ENCODE measurements at places on chromosomes 12 and 14.

DNA sequence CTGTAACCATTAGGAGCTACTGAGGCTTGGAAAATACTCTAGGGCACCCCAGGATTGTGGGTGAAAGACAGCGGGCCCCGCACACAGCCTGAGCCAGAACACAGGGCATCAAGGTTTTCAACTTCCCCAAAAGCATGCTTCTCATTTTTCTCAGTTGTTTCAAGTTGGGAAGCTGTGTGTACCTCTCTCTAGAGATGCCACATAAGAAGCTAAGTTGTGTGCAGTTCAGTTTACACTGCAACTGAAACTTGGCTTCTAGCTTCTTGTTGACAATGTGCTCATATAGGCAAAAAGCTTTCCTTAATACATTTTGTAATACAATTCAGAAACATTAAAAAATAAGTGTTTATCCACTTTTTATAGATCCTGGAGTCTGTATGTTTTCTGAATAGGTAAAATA, 88.1 kb upstream of the PTPRR start:
- H3K27ac ChIP-seq: no peak overlapping the region
- no peaks in the 10 kb centered on the region for H3K27me3 ChIP-seq
- no peaks in the 10 kb centered on the region for H3K4me1 ChIP-seq
- H3K4me3 ChIP-seq: no peak overlapping the region
- no peak for DNase-seq
- no peaks in the 10 kb centered on the region for H3K36me3 ChIP-seq

- no peak overlapping the region for H3K4me3 ChIP-seq
- no peak for DNase-seq
- no peak overlapping the region for H3K27ac ChIP-seq
- no peaks in the 10 kb centered on the region for H3K27me3 ChIP-seq
Measured at GRCh38 chr12:104340925-104341611, 37.5 kb downstream of the EID3 start.

- no peak overlapping the region for H3K4me3 ChIP-seq
- no peaks in the 10 kb centered on the region for H3K36me3 ChIP-seq
- H3K27me3 ChIP-seq: no peaks in the 10 kb centered on the region
Measured at GRCh38 chr12:63206909-63207308, 55.9 kb upstream of the AVPR1A start.

DNA sequence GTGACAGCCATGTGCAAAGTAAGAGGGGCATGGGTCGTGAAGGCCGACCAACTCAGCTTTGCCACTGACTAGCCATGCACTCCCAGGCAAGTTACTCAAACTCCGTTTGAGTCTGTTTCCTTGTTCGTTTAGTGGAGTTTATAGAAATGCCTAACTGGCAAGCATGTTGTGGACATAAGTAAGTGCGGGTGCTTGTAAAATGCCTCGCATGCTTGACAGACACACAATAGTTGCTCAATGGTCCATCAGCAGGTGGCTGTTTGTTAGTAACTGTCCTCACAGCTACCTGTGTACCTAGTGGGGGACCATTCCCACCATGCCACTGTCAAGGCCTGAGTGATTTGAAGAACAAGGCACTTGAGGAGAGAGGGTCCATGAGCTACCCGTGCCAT, 338.3 kb downstream of the DPF3 start:
- H3K4me3 ChIP-seq: no peak overlapping the region
- DNase-seq: no peak
- no peaks in the 10 kb centered on the region for H3K36me3 ChIP-seq
- H3K4me1 ChIP-seq: peaks cover 33% of the 10 kb centered on the region

DNA sequence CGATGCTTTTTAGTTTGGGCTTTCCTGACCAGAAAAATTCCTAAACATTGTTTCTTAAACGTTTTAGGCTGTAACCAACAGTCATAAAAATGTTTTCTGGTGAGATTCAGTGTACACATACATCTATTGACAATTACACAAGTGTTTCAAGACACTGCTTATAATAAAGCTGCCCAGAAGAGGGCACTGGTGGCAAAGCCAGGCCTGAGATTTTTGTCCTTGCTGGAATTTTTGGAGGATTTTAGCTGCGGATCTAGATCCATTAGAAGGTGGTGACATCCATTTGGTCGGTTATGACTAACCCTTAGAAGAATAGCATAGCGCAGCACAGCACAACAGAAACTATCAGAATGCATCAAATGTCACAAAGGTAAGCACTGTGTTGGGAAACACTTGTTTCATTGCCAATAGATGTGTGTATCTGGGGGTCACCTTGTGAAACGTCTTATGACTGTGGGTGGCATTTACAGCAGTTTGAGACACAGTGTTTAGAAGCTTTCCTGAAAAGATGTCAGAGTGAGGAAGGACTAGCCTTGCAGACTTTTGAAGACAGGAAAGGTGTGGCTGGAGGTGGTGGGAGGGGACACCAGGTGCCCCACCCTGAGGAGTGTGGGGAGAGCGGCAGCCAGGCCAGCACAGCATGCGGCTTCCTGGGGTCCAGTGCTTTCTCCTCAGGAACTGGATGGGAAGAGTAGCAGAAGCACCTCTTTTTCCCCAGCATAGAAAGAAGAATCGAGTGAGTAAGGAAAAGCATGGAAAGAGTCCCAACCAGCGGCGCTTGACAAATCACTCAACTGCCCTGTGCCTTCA, 54.7 kb upstream of the FKBP4 start:
- H3K27ac ChIP-seq: no peak overlapping the region
- peak; percentile 13 for DNase-seq
- no peaks in the 10 kb centered on the region for H3K4me1 ChIP-seq

- H3K4me3 ChIP-seq: no peak overlapping the region
- H3K27me3 ChIP-seq: no peaks in the 10 kb centered on the region
- no peak overlapping the region for H3K27ac ChIP-seq
- DNase-seq: no peak
- no peaks in the 10 kb centered on the region for H3K4me1 ChIP-seq
Measured at GRCh38 chr12:114528766-114529165, 122.8 kb upstream of the TBX5 start.

DNA sequence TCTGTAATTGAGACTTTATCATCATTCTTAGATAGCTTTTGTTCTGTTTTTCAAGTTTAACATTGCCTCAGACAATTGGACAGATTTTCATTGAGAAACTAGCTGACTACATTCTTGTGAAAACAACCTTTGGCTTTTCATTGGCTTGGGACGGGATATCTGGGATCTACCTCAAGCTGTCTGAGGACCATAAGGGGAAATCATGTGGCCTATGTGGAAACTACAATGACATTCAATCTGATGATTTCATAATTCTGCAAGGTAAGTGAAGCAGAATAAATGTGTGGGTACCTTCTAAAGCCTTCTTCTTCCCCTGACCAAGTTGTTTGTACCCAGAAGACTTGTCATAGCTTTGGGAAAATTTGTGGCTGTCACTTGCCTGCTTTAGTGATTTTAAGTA, 133.5 kb downstream of the OTOGL start:
- no peaks in the 10 kb centered on the region for H3K4me1 ChIP-seq
- H3K27ac ChIP-seq: no peak overlapping the region
- H3K27me3 ChIP-seq: no peaks in the 10 kb centered on the region
- no peak overlapping the region for H3K4me3 ChIP-seq
- no peak for DNase-seq

DNA sequence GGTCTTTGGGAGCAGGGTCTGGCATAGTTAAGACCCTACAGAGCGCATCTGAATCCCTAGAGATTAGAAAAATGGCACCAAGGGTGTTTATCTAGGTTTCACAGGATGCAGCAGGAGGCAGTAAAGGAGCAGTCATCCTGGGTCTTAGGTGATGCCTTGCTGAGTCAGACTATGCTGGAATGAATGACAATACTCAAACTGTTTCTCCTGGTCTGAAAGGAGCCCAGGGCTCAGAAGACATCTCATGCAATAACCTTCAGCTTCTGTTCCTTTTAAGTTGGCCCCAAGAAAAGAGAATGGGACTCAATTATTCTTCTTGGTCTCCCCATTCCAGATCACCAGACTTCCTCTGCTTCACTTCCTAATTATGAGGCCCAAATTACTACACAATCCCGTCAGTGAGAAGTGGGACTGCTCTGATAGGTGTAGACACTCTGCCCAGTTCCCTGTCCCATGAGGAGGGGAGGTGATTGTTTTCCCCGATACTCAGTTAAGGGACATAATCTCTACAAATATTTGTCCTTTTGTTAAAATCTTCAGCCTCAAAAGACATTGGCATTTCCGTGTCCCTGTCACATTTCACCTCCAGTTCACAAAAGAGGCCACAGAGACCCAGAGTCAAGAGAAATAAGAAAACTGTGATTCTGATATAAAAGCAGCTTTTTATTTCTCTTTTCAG, 14.8 kb upstream of the APOF start:
- no peak overlapping the region for H3K27ac ChIP-seq
- no peaks in the 10 kb centered on the region for H3K36me3 ChIP-seq
- peaks cover 2% of the 10 kb centered on the region for H3K27me3 ChIP-seq
- no peak overlapping the region for H3K4me3 ChIP-seq
- DNase-seq: no peak

DNA sequence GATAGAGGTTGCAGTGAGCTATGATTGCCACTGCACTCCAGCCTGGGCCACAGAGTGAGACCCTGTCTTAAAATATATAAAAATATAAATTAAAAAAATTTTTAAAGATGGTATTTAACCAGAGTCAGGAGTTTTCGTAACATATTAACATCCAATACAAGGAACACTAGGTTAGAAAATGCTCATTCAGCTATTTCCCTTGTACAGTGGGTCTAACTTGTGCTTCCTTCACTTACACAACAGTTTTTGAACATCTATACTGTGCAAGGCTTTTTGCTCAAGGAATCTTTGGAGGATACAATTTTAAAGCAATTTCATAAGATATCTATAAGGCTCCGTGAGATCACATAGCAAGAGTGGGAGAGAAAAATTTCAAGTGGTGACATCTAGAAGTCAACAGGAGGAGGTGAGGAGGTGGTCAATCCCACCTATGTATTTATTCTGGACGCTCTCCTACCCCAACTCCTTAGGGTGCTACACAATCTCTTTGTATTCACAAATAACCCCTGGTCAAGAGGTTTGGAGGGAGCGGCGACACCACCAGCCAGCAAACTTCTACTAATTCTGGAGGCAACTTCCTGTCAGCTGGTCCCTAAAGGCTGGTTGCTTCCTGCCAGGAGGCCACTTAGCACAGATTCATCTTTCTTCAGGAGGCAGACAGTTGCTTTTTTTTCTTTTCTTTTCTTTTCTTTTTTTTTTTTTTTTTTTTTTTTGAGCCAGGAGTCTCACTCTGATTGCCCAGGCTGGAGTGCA, 22.2 kb downstream of the DUSP16 start:
- H3K4me3 ChIP-seq: no peak overlapping the region
- DNase-seq: no peak
- H3K27me3 ChIP-seq: no peaks in the 10 kb centered on the region
- H3K36me3 ChIP-seq: no peaks in the 10 kb centered on the region

DNA sequence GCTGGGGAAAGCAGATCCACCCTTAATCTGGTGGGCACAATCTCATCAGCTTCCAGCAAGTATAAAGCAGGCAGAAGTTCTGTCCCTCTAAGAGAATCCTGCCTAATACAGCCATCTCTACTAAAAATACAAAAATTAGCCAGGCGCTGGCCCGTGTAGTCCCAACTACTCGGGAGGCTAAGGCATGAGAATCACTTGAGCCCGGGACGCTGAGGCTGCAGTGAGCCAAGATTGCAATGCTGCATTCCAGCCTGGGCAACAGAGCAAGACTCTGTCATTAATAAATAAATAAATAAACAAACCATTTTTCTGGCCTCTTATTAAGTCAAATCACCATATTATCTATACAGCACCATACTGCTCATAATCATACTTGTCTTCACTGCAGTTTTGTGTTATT, 111.2 kb downstream of the MED13L start:
- H3K27me3 ChIP-seq: no peaks in the 10 kb centered on the region
- H3K4me3 ChIP-seq: no peak overlapping the region
- no peak overlapping the region for H3K27ac ChIP-seq
- no peaks in the 10 kb centered on the region for H3K36me3 ChIP-seq
- H3K4me1 ChIP-seq: peaks cover 25% of the 10 kb centered on the region

DNA sequence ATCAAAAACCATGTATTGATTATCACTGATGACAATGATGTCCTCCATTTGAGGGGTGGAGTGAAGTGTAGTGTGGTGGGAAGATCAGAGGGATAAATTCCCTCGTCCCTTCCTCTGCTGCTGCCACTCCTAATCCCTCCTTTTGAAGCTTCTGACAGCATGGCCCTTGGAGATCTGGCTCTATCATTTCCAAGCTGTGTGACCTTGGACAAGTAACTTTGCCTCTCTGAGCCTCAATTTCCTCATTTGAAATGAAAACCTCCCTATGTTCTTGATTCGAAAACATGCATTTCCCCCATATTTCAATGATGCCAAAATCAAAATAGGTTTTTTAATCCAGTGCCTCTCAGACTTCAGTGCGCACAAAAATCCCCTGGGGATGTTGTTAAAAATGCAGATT, 231.6 kb downstream of the RBM19 start:
- H3K4me1 ChIP-seq: no peaks in the 10 kb centered on the region
- no peak overlapping the region for H3K27ac ChIP-seq
- H3K36me3 ChIP-seq: no peaks in the 10 kb centered on the region
- H3K4me3 ChIP-seq: no peak overlapping the region

DNA sequence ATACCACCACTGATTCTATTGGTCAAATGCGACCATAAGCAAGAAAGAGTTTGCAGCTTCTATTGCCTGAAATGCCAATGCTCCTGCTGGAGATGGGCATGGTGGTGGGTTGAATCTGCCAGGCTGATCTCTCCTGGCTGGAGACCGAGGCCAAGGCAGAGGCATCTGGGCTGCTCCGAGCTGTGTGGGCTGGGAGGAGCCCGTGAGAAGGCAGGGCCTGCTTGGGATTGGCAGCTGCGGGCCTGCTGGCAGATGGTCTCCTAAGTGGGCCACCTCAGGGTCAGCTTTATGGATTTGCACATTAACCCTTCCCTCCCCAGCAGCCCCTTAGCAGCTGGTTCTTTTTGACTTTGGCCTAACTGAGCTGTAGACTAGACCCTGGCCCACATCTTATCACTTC, 25.4 kb downstream of the SRRM4 start:
- H3K4me1 ChIP-seq: no peaks in the 10 kb centered on the region
- no peak overlapping the region for H3K27ac ChIP-seq
- H3K27me3 ChIP-seq: no peaks in the 10 kb centered on the region
- no peak for DNase-seq
- H3K4me3 ChIP-seq: no peak overlapping the region

- no peak for DNase-seq
- no peak overlapping the region for H3K27ac ChIP-seq
- H3K27me3 ChIP-seq: no peaks in the 10 kb centered on the region
- no peak overlapping the region for H3K4me3 ChIP-seq
Measured at GRCh38 chr12:32902287-32902997, 5.9 kb upstream of the PKP2 start.

GRCh38 chr14:61582815-61583214, 112.5 kb upstream of the HIF1A start:
- H3K36me3 ChIP-seq: no peaks in the 10 kb centered on the region
- peaks cover 32% of the 10 kb centered on the region for H3K4me1 ChIP-seq
- H3K4me3 ChIP-seq: no peak overlapping the region
- H3K27ac ChIP-seq: no peak overlapping the region
- no peaks in the 10 kb centered on the region for H3K27me3 ChIP-seq
- no peak for DNase-seq

- no peak overlapping the region for H3K4me3 ChIP-seq
- no peaks in the 10 kb centered on the region for H3K27me3 ChIP-seq
- DNase-seq: peak; percentile 85
- H3K4me1 ChIP-seq: peaks cover 43% of the 10 kb centered on the region
Measured at GRCh38 chr14:99537399-99537798, 56.2 kb downstream of the CCNK start.

GRCh38 chr14:29264865-29265264, 498.3 kb downstream of the FOXG1 start:
- no peak for DNase-seq
- H3K27me3 ChIP-seq: no peaks in the 10 kb centered on the region
- H3K27ac ChIP-seq: no peak overlapping the region
- H3K36me3 ChIP-seq: no peaks in the 10 kb centered on the region
- H3K4me3 ChIP-seq: no peak overlapping the region

- H3K4me1 ChIP-seq: peaks cover 13% of the 10 kb centered on the region
- no peak for DNase-seq
- H3K36me3 ChIP-seq: no peaks in the 10 kb centered on the region
- H3K27me3 ChIP-seq: no peaks in the 10 kb centered on the region
Measured at GRCh38 chr14:92400579-92401444, 77.8 kb downstream of the SLC24A4 start.

Measured in astrocyte (in vitro differentiated cells and primary cell).